Stimulated activated CD8-positive, alpha-beta memory T cell treated with anti-CD3 and anti-CD28 coated beads, Interleukin-4, amount 100 ng/mL, for 1 hour (primary cell): ENCODE measurements at places on chromosomes 5 and 9.

- DNase-seq, result no peak
Observed at GRCh38 chr9:106915851-106916250, 52.9 kb downstream of the ZNF462 start.

GRCh38 chr5:160938532-160938931 is 86.5 kb upstream of the ATP10B start:
- no peak for DNase-seq

- DNase-seq, result no peak
Observed at GRCh38 chr5:179222246-179223017, 122.8 kb downstream of the ADAMTS2 start.

DNA sequence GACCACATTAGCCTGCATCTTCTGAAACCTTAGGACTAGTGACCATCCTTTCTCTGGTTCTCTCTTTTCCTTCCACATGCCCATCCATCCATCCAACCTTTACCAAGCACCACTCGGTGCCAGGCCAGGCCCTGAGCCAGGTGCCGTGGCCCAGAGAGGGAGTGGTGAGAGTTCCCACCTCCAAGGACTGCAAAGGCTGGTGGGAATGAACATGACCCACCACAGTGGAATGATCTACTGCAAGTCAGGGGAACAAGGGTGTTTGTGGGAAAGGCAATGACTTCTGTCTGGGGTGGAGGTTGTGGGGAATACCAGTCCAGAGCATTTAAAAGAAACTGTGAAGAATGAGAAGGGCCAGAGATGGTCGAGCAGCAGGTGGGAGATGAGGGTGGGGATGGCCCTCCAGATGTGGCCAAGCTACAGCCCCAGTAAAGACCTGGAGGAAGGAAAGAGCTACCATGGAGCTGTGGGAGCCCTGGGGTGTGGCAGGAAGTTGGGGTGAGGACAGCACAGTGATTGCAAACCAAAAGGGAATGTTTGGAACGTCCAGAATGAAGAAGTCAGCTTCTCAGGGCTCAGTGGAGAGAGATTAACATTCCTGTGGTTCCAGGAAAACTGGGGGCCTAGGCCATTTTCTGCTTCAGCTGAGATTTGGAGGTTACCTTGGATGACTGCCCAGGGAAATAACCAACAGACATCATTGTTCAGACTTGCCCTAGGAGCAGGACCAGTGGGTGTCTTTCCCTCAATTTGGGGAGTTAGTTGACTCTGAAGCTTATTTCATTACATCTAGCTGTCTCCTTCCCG is 30.7 kb upstream of the CORO2A start:
- DNase-seq, result no peak

GRCh38 chr5:73437101-73437776 is 11.3 kb downstream of the FOXD1 start:
- no peak for DNase-seq

DNA sequence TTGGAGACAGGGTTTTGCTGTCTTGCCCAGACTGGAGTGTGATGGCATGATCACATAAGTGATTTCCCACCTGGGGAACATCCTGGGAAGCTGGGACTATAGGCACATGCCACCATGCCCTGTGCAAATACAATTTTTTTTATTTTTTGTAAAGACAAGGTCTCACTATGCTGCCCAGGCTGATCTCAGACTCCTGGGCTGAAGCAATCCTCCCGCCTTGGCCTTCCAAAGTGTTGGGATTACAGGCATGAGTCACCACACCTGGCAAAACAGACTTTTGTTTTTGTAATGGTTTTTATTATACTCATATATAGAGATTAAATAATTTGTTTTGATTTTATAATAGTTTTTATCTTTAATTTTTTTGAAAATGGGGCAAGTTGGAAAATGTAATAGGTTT is 14.7 kb downstream of the DNAJC25 start:
- no peak for DNase-seq

GRCh38 chr9:132381966-132382541 is 24.6 kb downstream of the TTF1 start:
- DNase-seq, result no peak

- DNase-seq, result no peak
Observed at GRCh38 chr5:14156290-14156649, 13.1 kb downstream of the TRIO start.

- DNase-seq, result no peak
Observed at GRCh38 chr5:72451741-72452505, 55.3 kb downstream of the ZNF366 start.

DNA sequence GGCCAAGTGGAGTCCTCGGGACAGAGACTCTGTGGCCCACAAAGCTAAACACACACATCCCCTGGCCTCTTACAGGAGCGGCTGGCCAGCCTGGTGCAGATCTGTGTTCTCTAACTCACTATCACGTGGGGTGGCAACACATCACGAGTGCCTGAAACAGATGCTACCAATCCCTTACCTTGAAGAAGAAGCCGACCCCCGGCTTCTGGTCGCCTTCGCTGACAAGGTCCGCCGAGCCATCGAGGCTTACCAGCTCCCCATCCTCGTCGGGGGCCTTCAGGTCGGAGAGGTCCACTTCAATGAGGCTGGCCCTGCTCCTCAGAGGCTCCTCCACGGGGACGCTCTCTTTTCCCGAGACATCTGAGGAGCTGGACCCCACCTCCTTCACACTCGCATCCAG is 86.7 kb downstream of the CAMSAP1 start:
- no peak for DNase-seq

- DNase-seq, result no peak
Observed at GRCh38 chr5:143665866-143666265, 146.1 kb upstream of the HMHB1 start.

DNA sequence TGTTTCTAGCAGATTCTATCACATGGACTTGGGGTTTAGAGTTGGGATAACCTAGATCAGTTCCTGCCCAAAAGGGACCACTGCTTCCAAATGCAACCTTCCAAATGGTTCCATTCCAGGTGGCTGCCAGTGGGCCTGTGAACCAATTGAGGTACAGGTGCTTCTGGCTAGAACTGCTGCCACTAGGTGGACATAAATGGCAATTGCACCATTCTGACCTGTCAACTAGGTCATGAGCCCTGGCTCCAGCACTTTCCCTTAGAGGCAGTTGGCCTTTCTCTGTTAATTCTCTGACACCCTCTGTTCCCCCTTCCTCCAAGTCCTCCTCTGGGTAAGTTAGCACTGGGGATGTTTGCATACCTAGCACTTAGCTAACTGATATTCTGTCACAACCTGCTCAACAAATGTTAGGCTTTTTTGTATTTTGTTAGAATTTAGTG is 16.6 kb upstream of the HEMGN start:
- DNase-seq, result peak; percentile 13

DNA sequence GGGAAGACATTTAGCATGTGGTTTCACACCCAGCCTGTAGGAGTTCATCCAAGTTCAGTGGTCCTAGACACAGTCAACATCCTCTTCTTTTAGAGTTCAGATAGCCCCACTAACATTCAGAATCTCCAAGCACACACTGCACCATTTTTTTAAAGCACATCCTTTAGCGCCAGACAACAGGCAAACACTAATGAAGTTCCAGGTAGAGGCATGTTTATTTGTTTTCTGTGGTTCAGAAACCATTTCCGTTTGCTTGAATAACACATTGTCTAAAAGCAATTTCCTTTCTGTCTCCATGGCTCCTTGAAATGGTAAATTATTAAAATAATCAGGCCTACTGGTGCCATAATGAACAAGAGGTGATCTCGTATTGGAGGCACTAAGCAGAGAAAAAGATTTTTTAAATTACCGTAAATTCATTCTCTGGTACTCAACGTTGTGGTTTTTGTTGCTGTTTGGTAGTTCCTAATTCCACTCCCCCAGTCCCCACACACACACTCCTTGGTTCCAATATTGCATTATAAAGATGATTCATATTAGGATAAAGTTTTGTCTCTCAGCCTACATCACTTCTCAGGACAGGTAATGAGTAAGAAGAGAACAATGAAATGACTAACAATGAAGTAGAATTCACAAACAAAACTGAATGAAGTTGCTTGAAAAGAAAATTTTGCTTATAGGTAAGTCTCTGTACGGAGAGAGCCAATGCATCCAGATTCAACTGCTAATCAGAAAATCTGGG is 153.1 kb downstream of the PCSK1 start:
- no peak for DNase-seq

DNA sequence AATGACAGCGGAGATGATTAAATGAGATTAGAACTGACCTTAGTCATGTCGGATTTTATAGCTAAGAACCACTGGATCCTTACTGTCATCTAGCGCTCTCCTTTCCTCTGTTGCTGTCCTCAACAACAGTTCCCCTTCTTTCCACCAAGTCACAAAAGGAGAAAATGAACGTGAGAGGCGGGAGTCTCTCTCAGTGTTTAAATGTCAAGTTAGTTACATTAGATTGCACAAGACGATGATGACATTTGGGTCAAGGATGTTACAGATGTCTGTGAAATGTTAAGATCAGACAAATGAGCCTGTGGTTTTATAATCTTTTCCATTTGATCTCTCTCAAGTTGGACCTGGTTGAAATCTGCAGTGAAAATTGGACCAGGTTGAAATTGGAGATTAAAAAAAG is 53.5 kb downstream of the FBXO38 start:
- DNase-seq, result no peak

DNA sequence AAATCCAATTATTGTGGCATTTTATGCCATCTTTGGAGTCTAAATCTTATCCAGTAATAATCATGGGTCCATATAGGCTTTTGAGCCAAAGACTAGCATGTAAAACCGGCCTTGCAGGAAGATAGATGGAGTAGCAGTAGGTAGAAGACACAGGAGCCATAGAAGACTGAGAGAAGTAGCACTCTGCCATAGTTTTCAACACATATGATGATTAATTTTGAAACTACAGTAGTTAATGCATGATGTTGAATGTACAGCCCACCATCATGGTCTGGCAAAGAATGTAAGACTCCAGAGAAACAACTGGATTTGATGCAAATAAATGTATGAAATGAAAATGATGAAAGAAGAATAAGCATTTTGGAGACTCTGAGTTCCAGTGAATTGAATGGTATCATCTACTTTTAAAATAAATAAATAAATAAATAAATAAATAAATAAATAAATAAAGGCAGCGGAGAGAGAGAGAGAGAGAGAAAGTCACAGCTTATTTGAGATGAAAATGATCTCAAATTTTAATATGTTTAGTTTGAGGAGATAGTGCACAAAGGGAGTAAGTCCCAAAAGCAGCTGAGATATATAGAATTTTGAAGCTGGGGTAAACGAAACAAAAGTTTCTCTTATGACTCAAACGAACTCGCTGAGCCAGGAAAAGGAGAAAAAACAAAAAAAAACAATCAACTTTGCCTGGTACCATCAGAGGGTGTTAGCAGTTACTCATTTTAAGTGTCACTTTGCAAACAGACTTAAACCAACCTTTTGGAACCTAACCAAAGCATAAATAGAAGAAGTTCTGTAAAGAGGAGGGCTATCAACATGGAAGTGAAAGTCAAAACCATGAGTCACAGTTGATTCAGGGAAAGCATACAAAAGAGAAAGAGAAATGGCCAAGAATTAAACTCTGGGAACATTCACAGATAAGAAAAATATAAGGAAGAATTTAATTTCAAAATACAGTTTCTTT is 388.7 kb downstream of the CETN3 start:
- no peak for DNase-seq

- no peak for DNase-seq
Observed at GRCh38 chr9:8186560-8186959, 387.0 kb upstream of the DMAC1 start.

DNA sequence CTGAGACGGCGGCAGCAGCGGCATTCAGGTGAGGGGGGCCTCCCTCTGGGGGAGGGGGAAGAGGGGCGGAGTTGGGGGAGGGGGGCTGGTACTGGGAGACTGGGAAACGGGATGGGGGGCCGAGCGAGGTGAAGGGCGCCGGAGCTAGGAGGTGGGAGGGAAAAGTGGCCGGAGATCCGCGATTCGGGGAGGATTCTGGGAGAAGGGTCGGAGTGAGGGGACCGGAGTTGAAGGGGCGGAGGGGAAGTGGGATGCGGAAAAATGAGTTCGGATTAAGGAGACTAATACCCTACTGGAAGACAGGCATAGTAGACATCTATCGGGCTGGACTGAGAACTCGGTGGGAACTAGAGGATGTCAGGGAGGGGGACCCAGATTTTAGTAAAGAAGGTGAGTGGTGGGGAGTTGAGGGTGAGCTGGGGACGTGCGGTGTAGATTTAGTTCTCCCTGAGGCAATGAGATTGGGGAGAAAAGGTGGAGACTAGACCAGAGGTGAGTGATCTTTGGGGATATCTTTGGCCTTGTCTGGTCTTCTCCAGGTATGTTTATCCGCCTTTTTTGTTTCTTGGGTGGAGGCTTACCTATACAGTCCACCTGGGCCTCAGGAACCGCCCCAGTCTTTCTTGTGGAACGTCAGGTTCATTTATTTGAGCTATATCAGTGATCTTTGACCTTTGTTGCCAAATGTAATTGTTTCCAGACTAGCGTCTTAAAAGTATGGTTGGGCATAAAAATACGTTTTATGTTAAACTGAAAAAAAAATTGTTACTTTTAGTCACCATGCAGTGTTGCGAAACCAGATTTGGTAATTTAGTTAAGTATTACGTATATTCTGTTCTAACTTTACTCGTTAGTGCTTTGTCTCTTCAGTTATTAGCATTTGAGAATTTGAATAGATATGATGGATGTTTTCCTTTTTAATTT is 632 bp downstream of the UBAP1 start:
- DNase-seq, result no peak

GRCh38 chr9:117407436-117408022 is 7.3 kb downstream of the ASTN2 start:
- DNase-seq, result no peak

DNA sequence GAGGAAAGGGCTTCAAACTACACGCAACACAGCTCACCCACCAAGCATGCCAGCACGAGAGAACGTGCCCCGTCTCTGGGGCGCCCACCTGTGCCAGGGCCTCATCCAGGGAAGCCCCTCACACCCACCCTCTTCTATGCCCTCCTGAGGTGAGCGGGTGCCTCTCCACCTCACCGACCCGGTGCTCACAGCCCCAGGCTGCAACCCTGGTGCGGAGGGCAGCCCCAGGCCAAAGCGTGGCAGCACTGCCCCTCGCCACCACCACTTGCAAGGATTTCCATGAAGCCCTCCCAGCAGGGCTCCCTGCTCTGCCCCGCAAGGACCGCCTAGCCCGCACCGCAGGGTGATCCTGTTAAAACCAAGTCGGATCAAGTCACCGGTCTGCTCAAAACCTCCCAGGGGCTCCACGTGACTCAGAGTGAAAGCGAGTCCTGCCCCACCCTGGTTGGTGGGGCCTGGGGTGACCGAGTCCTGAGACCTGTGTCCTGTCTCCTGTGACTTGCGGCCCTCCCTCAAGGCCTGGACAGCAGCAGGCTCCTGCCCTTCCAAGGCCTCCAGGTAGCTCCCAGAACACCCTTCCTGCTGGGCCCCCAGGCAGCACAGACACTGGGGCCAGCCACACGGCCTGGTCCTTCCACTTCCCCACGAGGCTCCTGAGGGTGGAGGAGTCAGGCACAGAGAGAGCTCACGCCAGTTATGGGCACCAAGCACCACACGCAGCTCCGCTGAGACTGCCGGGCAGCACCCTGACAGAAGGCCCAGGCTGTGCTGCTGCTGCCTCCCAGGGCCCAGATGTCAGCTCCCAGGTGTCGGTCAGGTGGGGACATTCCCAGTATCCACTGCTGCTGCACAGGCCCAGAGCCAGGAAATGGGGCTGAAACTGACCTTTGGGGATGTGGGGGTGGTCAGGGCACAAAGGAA is 12.7 kb downstream of the BRD3 start:
- no peak for DNase-seq
